ENCODE measurements at places on chromosomes 16 and 17. TPM values are rescaled to one million over a fixed set of nuclear protein-coding genes. Genes with fewer than 3 reads are reported as not detected.

UTS2R gene
- total RNA-seq, result not detected

LPCAT2 gene
- total RNA-seq, result 13.1 TPM

TOP3A gene
- 48.8 TPM for total RNA-seq

OR1A1 gene
- not detected for total RNA-seq

NAGS gene
- total RNA-seq, result 10.0 TPM

PRAC1 gene
- total RNA-seq, result not detected

ARL2BP gene
- total RNA-seq, result 28.8 TPM

STRADA gene
- total RNA-seq, result 38.0 TPM

KRT33B gene
- total RNA-seq, result not detected

TPSG1 gene
- not detected for total RNA-seq

DNA sequence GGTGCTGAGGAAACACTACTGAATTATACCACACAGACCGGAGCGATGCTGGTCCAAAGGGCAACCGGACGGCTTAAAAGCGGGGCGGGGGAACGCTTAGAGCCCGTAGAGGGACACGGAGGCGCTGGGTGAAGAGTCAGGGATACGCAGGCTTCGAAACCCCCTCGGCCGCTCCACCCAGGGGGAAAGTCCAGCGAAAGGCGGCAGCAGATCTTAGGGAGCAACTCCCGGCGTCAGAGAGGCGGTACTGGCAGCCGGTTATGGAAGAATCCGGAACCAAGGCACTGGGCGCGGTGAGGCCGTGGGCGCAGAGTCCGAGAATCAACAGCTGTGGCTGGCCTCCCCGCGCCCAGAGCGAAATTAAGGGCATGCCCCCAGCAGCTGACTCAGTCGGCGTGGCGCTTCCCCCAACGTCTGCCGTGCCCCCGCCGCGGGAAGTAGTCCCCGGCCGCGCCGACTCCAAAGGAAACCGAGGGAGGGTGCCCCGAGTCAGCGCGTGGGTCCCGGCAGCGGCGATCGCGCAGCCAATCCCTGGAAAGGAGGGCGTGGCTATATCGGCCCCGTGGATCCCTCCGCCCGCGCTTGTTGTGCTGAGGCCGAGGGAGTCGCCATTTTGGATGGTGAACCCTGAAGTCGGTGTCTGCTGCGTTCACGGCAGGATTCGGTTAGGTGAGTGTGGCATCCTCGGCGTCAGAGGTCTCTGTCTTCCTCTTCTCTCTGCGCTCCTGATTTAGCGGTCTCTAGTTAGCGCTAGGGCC, at the start of gene IST1:
TSS of gene IST1 (plus strand) at position 611 of the 758 bp plus-strand sequence. CDS start 20,110 bp downstream, outside the sequence.
- DNase-seq, result peak; percentile 96

- DNase-seq, result no peak
Observed at GRCh38 chr16:83968891-83969649, 1.0 kb downstream of the NECAB2 start.

GRCh38 chr17:81080019-81080418, 45.1 kb downstream of the BAIAP2 start:
- no peak for DNase-seq

DNA sequence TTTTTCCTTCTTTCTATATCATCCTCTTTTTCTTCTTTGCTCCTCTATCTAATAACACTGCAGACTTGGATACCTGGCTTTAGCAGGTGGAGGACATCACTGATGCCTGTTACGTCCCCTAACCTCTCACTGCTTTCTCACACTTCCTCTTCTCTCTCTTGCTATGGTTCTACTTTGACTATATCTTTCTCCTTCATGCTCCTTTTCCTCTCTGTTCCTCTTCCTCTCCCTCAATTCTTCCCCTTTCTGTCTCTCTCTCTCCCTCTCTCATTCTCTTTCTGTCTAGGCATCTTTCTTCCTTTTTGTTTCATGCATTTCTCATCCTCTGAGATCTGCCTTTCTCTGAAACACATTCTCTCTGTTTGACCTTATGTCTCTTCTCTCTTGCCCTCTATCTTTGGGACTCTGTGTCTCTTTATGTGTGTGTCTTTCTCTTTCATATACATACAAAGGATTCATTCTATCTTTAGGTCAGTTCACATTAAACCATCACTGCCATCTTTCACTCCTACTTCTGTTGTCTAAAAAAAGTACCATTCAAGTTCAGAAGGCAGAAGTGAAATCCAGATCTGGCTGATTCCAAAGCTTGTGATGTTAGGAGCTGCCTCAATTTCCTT, 353.7 kb downstream of the SHISA9 start:
- DNase-seq, result no peak

GRCh38 chr16:51167170-51167895, 16.3 kb upstream of the SALL1 start:
- DNase-seq, result no peak

- no peak for DNase-seq
Observed at GRCh38 chr16:89407282-89407924, 83.0 kb downstream of the ANKRD11 start.

DNA sequence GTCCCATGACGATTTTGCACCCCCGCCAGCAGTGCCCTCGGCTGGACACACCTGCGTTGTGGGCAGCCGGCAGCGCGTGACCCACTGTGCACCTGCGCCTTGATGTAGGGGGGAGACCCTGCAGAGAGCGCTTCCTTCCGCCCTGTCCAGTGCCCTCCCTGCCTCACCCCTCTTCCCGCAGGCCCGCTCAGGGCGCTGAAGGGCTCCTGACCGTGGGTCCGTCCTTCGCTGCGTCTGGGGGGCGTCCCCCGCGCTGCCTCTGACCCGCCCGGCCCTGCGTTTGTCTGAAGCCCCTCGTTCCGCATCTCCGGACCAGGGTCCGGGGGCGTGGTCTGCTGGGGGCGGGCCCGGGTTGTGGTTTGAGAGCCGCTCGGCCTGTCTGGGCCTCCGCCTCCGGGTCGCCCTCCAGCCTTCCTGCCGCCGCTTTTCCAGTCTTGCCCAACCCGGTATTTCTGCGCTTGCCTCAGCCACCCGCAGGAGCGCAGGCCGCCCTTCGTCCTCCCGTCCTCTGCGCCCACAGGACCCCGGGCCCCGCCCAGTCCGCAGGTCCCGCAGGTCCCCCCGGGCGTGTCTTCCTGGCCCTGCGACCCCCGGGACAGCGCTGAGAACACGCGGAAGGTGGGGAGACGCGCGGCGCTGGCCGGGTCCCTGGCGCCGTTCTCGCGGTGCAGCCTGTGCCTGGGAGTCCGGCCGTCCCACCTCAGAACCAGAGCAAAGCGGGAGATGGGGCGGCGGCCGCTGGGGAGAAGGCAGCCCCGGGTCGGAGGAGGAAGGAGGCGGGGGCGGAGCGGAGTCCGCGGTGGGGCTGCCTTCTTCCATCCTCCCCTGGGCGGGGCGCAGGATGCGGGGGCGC, 4.0 kb upstream of the IL17C start:
- DNase-seq, result no peak

GRCh38 chr17:10156948-10157607, 41.3 kb downstream of the GAS7 start:
- no peak for DNase-seq

GRCh38 chr17:2051061-2051932, 3.6 kb upstream of the HIC1 start:
- DNase-seq, result no peak

DNA sequence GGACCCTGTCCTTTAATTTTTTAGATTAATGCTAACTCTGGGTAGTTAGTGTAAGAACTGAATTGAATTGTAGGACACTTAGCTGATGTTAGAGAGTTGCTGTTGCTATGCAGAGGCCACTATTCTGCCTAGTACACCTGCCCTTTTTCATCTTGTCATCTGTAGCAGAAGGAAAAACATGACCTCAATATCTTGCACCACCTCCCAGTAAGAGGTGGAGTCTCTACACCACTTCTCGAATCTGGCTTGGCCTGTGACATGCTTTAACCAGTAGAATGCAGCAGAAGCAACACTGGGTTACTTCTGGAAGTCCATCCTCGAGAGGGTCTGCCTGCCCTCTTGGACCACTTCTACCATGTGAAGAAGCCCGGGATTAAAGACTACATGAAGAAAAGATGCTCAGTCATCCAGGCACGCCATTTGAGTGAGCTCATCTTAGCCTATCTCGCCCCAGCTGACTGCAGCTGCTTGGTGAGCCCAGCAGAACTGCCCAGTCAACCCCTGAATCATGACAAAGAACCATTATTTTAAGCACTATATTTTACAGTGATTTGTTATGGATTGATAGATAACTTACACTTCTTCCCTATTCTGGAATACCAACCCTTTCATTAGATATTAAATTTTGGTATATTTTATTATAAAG, 153.5 kb downstream of the MYO1D start:
- no peak for DNase-seq

GRCh38 chr17:58318065-58318481, 10.5 kb downstream of the TSPOAP1 start:
- no peak for DNase-seq

DNA sequence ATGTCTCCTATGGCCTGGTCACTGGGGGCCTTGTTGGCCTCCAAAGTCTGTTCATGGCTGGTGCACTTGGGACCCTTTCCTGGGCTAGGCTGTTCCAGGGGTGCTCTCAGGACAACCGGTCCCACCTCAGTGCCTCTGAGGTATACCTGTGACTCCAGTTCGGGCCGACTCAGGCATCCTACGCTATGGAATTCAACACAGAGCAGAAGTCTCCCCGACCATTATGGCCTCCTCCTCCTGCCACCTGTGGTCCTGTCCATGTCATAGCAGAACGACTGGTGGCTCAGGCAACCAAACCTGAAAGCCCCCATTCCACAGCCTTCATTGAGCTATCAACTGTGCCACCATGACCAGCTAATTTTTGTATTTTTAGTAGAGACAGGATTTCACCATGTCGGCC, 8.5 kb upstream of the PSMD7 start:
- DNase-seq, result no peak

DNA sequence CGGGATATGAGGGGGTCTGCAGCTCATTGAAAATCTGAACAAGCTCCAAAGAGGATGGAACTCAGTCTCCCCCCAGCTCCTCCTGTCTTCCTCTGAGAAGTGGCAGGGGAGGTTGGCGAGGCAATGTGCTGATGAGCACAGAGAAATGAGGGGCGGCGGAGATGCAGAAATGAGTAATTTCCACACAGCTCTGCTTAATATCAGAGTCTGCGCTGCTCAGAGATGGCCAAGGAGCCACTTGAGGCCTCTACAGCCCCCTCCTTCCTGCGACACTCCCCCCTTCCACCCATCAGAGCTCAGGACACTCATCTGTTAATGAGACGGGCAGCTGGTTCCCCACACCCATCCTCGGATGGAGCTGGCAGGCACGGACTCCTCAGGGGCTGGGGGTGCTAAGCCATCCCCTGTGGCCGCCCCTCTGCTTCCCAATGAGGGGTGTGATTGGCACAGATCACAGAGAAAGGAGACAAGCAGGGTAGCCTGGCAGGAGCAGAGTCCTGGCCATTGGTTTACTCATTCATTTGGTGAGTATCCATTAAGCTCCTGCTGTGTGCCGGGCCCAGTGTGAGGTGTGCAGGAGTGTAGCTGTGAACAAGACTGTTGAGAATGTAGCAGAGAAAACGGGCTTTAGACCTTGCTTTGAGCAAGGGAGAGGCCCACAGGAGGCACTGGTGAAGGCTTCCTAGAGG, 12.7 kb upstream of the CRHR1 start:
- no peak for DNase-seq

DNA sequence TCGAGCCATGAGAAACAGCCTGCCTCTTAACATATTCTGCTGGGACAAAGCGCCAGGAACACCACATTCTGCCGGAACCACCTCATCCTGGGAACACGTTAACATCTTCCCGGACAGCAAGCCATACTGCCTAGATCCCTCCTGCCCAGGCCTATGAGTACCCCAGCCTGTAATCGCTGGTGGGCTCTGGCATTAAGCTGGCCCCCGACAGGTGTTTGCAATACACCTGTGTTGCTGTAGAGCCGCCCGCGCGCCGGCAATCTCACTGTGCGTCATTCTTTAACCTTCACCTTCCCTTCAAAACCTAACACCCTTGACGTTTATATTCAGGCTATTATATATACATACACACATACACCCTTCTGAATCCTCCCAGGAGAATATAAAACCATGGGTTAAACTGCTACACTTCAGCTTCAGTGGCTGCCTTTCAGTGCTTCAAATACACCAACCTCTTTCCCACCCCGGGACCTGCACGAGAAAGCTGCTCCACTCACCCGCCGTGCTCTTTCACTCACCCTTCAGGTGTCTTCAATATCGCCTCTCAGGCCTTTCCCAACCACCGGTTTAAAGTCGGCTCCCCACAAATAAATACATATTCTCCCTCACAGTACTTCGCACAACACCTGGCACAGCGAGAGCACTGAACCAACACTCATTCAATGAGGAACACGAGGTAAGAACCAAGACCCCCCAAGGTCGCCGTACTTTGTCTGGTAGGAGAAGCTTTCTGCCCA, 1.0 kb upstream of the ENDOV start:
- no peak for DNase-seq

DNA sequence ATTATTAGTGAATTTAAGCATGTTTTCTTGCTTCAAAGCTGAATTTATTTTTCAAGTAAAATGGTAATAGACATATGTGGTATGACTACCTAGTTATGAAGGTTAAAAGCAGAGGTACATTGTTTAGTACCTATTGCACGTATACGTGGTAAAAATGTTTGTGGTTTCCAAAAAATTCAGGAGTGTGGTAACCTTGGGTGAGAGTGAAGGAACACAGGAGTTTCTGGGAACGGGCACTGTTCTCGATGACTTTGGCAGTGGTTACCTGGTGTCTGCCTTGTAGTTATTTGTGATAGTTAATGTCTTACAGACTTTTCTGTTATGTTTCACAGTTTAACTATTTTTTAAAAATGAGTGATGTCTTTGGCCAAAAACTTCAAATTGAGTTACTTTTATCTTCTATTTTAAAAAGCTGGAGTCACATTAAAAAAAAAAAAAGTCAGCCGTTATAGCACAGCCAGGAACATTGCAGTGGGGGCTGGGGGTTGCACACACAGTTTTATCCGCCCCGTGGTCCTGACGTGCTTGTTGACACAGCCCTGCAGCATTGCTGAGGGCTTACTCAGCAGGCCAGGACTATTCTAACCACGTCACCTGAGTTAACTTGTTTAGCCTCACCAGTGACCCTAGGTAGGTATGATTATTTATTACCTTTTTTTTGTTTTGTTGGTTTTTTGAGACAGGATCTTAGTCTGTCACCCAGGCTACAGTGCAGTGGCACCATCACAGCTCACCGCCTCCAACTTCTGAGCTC, 10.9 kb downstream of the JPT2 start:
- peak; percentile 66 for DNase-seq

DNA sequence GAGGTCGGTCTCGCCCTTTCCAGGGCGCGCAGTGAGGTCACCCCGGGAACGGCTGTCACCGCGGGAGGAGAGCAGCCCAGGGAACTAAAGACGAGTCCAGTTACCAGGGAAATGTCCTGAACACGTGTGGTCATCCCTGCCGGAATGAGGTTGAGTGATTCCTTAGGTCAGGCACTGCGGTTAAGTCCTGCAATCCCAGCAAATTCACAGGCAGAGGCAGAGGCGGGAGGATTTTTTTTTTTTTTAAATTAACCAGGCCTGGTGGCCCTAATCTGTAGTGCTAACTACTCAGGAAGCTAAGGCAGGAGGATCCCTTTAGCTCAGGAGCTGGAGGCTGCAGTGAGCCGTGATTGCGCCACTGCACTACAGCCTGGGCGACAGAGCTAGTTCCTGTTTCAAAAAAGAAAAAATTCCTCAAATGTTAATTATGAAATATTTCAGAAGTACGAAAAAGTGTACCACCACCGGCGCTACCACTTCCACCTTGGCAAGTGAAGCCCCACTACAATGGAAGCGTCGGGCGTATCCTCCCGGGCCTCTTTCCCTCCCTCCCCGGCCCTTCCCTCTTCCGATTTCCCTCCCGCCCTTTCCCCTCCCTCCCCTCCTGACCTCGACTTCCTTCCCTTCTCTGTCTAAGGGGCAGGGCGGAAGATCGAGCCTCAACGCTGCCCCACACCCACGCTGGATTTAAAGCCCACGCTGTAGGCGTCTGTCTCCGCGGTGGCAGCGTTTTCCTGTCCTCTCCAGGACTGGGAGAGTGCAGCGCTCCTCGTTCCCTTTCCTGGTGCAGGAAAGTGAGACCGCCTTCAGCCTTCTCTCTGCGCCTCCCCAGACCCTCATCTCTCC, 27.3 kb downstream of the SLFN11 start:
- no peak for DNase-seq

GRCh38 chr17:17751489-17752088, 70.3 kb downstream of the RAI1 start:
- no peak for DNase-seq
